KG1 (cell line): ENCODE measurements at places on chromosomes 6 and 20.

DNA sequence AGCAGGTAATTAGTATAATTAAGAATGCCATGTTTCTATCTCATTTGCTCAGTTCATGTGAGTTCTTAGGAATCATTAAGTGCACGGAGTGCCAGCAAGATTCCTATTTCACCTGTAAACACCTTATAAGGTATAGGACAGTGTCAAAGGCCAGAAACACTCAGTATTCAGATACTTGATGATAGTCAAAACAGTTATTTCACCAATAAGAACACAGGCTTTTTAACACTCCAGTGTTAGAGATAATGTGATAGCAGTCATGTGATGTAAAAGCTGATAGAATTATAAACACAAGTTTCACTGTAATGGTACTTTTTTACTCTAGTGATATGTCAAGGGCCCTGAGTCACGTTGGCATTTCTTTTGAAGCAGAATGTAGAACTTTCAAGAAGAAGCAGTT is at the start of gene GPRC6A:
TSS of gene GPRC6A (minus strand) at position 101 of the 400 bp plus-strand sequence. CDS start at position 31, 70 bp downstream.
- no peak for DNase-seq

DNA sequence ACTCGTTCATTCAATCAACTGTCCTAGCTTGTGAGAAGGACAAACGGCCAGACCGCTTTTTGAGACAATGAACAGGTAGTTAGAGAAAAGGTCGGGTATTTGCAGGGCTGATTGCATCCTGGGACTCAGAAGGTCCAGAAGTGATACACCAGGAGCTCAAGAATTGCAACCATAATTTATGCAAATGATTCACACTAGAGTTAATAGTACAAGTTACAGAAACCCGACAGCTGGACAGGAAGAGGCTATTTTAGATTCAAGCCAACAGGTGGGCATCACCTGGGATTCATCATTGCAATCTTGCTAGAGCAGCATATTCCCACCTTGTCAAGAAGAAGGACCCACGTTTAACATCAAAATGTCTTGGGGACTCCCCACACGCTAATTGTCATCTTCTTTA is 83.5 kb downstream of the TNFAIP3 start:
- DNase-seq = no peak

DNA sequence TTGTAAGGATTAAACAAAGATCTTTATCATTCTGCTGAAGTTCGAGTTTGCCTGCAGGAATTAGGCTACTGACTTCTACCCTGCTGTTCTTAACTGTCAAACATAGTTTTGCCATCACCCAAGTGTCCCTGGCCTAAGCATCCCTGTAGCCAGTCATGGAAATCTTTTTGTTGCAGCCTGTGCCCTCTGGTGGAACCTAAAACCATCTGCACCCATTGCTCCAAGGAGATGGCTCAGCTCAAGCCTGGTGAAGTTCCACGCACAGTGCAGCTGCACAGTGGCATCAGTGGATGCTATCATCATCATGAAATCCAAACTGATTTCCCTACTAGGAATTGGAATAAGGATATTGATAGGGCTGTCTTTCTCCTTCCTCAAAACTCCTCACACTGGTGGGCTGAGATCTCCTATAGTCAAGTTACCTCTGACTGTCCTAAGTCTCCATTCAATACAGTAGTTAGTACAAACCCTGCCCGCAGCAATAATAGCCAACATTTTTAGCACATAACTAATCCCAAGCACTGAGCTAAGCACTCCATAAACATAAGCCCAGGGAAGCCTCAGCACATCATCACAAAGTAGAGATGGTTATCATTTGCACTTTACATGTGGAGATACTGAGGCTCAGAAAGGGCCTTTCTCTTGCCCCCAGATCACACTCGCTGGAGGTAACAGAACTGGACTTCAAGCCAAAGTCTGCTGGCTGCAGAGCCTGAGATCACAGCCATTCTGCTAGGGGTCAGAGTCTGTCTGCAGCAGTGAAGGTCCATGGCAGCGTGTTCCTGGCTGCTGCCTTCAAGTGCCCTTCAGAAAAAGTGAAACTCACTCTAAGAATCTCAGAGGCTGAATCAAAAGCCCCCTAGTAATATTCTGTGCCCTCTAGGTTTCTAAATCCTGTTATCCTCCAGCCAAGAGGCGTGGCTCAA is 77.2 kb upstream of the MC3R start:
- no peak for DNase-seq

DNA sequence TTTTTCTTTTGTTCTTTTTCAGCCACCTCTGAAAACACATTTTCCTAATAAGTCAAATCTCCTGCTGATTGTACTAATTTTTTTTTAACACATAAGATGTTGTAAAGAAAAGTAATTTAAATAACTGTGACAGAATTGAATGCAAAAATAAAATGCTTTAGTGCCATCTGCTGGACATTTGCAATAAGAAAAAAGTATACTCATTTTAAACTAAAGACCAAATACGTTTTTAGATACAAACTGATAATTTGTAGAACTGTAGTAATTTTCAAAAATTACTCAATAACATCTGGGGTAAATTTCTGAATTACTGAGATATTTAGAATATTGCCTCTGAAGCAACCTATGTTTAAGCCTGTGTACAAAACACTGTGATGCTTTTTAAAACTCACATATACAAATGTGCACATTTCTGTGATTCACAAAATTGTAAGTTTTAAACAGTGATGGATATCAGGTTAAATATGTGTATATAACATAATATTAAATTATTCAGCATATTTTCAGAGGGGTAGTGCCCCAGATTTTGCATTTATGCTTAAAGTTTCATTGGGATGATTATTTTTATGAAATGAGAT is 198.7 kb downstream of the RIMS1 start:
- no peak for DNase-seq

DNA sequence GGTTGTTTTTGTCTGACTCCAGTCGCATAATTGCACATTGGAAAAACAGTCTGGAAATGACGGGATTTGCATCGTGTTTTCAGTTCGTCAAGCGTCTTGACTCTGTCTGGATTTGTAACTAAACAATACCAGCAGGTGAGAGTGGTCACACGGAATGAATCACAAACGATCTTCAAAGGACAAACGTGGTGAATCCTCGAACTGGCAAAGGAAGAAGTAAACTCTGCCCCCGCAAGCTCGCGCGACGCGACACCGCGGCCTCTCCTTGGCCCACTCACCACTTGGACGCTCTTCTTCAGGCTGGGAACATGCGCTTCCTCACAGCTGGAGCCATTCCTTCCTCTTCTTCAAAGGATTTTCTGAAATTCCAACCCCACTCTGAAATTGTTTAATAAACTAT is 352.6 kb downstream of the THBS2 start:
- no peak for DNase-seq

DNA sequence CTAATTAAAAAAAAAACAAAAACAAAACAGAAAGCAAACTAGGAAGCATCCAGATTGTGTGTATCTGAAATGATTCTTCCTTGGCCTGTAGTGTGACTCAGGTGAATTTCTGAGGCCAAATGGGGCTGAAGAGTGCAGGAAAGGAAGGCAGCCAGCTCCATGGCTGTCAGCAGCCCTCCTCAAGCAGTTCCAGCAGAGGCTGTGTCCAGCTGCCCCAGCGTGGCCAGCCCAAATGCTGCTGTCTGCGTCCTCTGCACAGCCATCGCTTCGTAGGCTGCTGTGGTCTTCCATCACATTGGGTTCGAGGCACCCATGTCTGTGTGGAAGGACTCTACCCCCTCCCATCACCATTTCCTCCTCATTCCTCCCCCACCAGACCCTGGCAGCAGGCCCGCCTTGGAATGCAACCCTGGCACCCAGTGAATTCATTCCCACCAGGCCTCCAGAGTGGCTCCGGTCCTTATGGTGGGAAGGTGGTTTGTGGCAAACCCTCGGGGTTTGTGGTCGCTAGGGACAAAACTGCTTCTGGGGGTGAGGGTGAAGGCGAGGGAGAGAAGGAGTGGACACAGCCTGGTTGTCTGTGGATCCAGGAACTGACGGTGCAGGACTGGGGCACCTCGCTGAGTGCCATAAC is 81.5 kb downstream of the MYLK4 start:
- DNase-seq = no peak

DNA sequence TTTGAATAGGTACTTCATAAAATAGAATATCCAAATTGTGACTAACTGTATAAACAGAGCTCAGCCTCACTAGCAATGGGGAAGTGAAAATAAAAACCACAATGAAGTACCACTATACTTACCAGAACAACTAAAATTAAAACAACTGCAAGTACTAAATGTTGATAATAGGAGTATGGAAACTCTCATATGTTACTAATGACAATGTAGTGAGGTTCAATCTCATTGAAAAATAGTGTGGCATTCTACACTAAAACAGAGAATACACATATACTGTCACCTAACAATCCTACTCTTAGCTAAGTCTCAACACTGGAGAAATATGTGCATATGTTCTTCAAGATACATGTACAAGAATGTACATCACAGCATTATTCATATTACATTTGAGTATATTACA is 132.0 kb upstream of the CARMIL1 start:
- DNase-seq = no peak

- no peak for DNase-seq
Measured at GRCh38 chr6:140204154-140204553, 829.7 kb upstream of the CITED2 start.

GRCh38 chr6:2970753-2971419 is 481 bp downstream of the SERPINB6 start:
- peak; percentile 57 for DNase-seq

- DNase-seq = no peak
Measured at GRCh38 chr6:112223070-112223861, 31.1 kb downstream of the LAMA4 start.

DNA sequence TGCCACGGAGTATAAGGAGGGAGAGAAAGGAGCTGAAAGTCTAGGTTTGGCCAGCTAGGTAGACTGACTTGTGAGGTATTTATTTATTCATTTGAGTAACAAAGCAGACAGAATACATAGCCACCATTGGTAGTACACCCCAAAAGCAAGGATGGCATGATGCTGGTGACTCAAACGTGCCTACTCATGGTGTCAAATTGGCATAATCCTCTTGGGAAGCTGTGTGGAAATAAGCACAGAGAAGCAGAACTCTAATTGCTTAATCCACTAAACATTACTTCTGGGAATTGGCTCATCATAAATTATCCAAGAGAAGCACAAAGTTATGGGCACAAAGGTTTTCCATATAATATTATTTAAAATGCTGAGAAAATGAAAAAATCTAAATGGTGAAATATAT is 2.5 kb downstream of the DEFB132 start:
- no peak for DNase-seq

GRCh38 chr6:150176152-150176551 is 33.3 kb downstream of the PPP1R14C start:
- DNase-seq = no peak

DNA sequence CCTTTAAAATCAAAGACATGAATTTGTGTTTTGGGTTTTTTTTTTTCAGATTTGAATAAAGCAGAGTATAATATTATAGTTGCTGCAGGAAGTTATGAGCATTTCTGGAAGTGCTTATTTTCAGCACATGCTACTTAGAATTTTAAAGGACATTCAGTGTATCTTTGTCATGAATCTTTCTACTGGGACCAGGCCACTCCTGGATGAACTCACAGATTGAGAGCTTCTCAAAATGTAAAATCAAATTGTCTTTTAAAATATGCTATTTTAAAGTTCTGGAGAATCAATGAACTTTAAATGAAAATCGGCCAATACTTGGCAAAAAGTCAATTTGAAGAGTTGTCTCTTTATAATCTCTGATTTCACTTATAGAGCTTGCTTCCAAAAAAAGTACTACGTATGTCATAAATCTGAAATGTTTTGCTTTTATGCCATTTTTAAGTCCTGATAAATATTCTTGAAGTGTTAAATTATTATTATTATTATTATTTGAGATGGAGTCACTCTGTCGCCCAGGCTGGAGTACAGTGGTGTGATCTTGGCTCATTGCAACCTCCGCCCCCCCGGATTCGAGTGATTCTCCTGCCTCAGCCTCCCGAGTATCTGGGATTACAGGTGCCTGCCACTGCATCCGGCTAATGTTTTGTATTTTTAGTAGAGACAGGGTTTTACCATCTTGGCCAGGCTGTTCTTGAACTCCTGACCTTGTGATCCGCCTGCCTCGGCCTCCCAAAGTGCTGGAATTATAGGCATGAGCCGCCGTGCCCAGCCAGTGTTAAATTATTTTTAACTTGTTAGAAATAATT is 175.7 kb upstream of the AKAP12 start:
- DNase-seq = no peak

DNA sequence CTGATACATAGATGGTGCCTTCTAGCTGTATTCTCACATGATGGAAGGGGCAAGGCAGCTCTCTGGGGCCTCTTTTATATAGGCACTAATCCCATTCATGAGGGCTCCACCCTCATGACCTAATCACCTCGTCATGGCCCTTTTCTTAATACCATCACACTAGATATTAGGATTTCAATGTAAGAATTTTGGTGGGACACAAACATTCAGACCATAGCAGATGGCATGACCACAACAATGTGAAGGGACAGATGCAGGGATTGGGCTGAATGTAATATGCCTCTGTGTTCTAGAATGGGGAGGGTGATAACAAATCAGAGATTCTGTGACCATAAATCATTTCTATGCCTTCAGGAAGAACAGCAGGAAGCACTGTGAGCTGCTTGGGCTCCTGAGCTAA is 145.8 kb downstream of the LCA5 start:
- no peak for DNase-seq

- DNase-seq = no peak
Measured at GRCh38 chr6:7906741-7907140, 3.8 kb downstream of the TXNDC5 start.

DNA sequence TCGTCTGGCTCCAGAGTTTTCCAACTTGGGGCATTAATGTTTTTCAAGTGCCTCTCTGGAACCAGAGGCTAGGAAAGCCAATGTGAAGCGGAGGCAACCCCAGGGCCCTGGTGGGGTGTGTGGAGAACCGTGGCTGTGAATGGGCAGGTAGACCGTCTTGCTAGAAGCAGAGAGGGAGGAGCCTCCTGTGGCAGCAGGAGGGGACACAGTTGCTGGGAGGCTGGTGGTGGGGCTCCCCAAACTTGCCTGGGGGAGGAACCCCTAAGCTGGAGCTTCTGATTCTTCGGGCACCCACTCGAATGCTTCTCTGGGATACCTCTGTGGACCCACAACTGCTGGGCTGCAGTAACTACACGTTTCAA is 65.3 kb upstream of the APCDD1L start:
- no peak for DNase-seq

DNA sequence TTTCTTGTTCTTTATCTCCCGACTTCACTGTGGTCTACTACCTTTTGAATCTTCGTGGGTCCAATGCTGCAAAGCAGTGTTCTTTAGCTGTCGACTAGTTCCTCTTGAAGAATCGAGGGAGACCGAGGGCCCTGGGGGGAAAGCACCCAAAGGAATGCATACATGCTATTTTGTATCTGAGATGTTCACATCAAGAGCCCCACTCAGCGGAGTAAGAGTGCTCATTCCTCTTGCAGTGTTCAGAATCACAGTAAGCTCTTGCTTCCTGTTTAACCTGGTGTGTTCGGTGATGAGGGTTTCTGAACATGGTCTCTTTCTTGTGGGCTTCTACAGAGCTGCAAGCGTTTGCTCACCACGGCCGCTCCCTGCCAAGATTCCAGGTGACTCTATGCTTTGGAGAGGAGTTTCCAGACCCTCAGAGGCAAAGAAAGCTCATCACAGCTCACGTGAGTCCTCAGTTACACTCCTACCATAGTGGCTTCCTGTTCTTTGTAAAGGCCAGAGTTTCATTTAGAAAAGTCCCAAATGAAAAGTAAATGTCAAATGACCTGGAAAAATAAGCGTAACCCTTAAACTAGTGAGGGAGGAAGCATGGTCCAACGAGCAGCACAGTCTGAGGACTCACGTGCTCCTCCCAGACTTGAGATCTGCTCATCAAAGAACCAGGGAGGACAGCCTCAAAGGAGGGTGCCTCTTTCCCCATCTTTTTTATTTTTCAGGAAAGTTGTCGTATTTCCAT is 13.3 kb downstream of the IRF4 start:
- DNase-seq = no peak
